Astrocyte (in vitro differentiated cells and primary cell): ENCODE measurements at places on chromosomes 3 and 15. TPM values are rescaled to one million over a fixed set of nuclear protein-coding genes. Genes with fewer than 3 reads are reported as not detected.

Gene WDR49
- 0.43 and 0.84 TPM in 2 replicates for total RNA-seq

Gene GOLGA6B
- total RNA-seq: 0.36 TPM in 1 of 2 replicates, not detected in the other

Gene SH2D7
- not detected in 2 replicates for total RNA-seq

Gene IQCH
- total RNA-seq: 1.9 and 2.7 TPM in 2 replicates

Gene CPLX3
- not detected in 2 replicates for total RNA-seq

Gene MUC13
- not detected in 2 replicates for total RNA-seq

Gene PIGB
- 10.6 and 13.6 TPM in 2 replicates for total RNA-seq

Gene C3orf20
- total RNA-seq: 0.16 TPM in 1 of 2 replicates, not detected in the other

Gene CACNA2D3
- 0.34 and 0.70 TPM in 2 replicates for total RNA-seq

Gene TBC1D23
- total RNA-seq: 62.2 and 67.2 TPM in 2 replicates

Gene CD47
- 33.8 and 34.4 TPM in 2 replicates for total RNA-seq

Gene RPP25
- 4.1 and 4.7 TPM in 2 replicates for total RNA-seq

Gene GRAMD1C
- total RNA-seq: 3.7 TPM in 2 replicates

Gene PRICKLE2
- total RNA-seq: 84.4 and 101 TPM in 2 replicates

Gene CERS3
- total RNA-seq: not detected in 2 replicates

Gene METTL6
- total RNA-seq: 18.9 and 19.7 TPM in 2 replicates

Gene MFGE8
- total RNA-seq: 276 and 302 TPM in 2 replicates

Gene NAA50
- 141 and 151 TPM in 2 replicates for total RNA-seq

Gene PYGO1
- total RNA-seq: 4.6 and 5.5 TPM in 2 replicates

Gene RGMA
- 5.7 and 6.2 TPM in 2 replicates for total RNA-seq

Gene EFHB
- 0.94 and 1.2 TPM in 2 replicates for total RNA-seq

Gene LRRK1
- total RNA-seq: 0.41 and 0.65 TPM in 2 replicates

Gene FEZF2
- not detected in 2 replicates for total RNA-seq

Gene ZIC4
- total RNA-seq: not detected in 2 replicates

Gene ADAMTS17
- total RNA-seq: 0.14 and 0.27 TPM in 2 replicates

Gene P3H2
- total RNA-seq: 46.9 and 57.7 TPM in 2 replicates

Gene SIDT1
- not detected in 2 replicates for total RNA-seq

Gene WDR93
- not detected in 2 replicates for total RNA-seq

Gene ANKRD28
- 61.3 and 66.1 TPM in 2 replicates for total RNA-seq

Gene SLCO2A1
- 2.1 and 2.2 TPM in 2 replicates for total RNA-seq

Gene GATA2
- total RNA-seq: 0.58 and 1.7 TPM in 2 replicates

Gene CXCR6
- total RNA-seq: not detected in 2 replicates

Gene TGM5
- total RNA-seq: 0.16 TPM in 1 of 2 replicates, not detected in the other

Gene FANCD2
- 2.8 and 3.7 TPM in 2 replicates for total RNA-seq

Gene ASB14
- not detected in 2 replicates for total RNA-seq

Gene VIPR1
- 0.68 TPM in 1 of 2 replicates, not detected in the other for total RNA-seq

Gene CILP
- 1.1 and 3.6 TPM in 2 replicates for total RNA-seq

Gene DISP2
- 1.5 and 3.7 TPM in 2 replicates for total RNA-seq

Gene TRIM59
- total RNA-seq: 15.8 and 20.6 TPM in 2 replicates

Gene ZNF148
- total RNA-seq: 44.5 and 47.2 TPM in 2 replicates

Gene LRRC3B
- total RNA-seq: 1.6 and 5.7 TPM in 2 replicates

Gene TEX55
- not detected in 2 replicates for total RNA-seq

Gene SEMA3G
- total RNA-seq: 0.09 and 0.26 TPM in 2 replicates

Gene ADAMTS9
- 7.5 and 8.3 TPM in 2 replicates for total RNA-seq

Gene ANKRD63
- total RNA-seq: not detected in 2 replicates

Gene STRIT1
- not detected in 2 replicates for total RNA-seq

Gene FRMD4B
- total RNA-seq: 9.2 and 9.9 TPM in 2 replicates
